Caco-2 (cell line): ENCODE measurements at places on chromosomes 1 and 21. TPM values are rescaled to one million over a fixed set of nuclear protein-coding genes. Genes with fewer than 3 reads are reported as not detected.

The TSPAN1 gene
- total RNA-seq, result 0.34 and 0.44 TPM in 2 replicates

The PYCR2 gene
- total RNA-seq, result 69.7 and 73.7 TPM in 2 replicates

The UTS2 gene
- 10.8 and 15.0 TPM in 2 replicates for total RNA-seq

The SPATA1 gene
- 0.57 TPM in 1 of 2 replicates, not detected in the other for total RNA-seq

The KIF26B gene
- 4.9 and 6.2 TPM in 2 replicates for total RNA-seq

The LMOD1 gene
- total RNA-seq, result 0.11 TPM in 1 of 2 replicates, not detected in the other

The ERICH3 gene
- not detected in 2 replicates for total RNA-seq

The AKR7A3 gene
- 2.4 and 2.8 TPM in 2 replicates for total RNA-seq

The CFHR3 gene
- not detected in 2 replicates for total RNA-seq

The CFHR4 gene
- total RNA-seq, result not detected in 2 replicates

The MINDY1 gene
- total RNA-seq, result 15.6 and 16.9 TPM in 2 replicates

The SYPL2 gene
- total RNA-seq, result 0.32 and 0.45 TPM in 2 replicates

The C1orf50 gene
- 6.1 and 6.3 TPM in 2 replicates for total RNA-seq

The BCAR3 gene
- total RNA-seq, result 9.3 and 9.9 TPM in 2 replicates

The PEA15 gene
- total RNA-seq, result 84.9 and 85.1 TPM in 2 replicates

The LAMB3 gene
- 112 and 125 TPM in 2 replicates for total RNA-seq

The PHTF1 gene
- total RNA-seq, result 10.4 and 12.7 TPM in 2 replicates

The HDGF gene
- total RNA-seq, result 414 and 431 TPM in 2 replicates

The SPRR5 gene
- total RNA-seq, result not detected in 2 replicates

The GJA4 gene
- not detected in 2 replicates for total RNA-seq

The PALMD gene
- 0.28 TPM in 1 of 2 replicates, not detected in the other for total RNA-seq

The ETV3L gene
- total RNA-seq, result not detected in 2 replicates

The DARS2 gene
- 41.3 and 45.1 TPM in 2 replicates for total RNA-seq

The RPE65 gene
- total RNA-seq, result not detected in 2 replicates

The PWP2 gene
- 30.6 and 31.8 TPM in 2 replicates for total RNA-seq

The CADM3 gene
- total RNA-seq, result not detected in 2 replicates

The BRDT gene
- total RNA-seq, result not detected in 2 replicates

The VWA5B1 gene
- not detected in 2 replicates for total RNA-seq

The MTARC2 gene
- total RNA-seq, result 15.8 and 16.5 TPM in 2 replicates

The LCK gene
- 0.39 TPM in 1 of 2 replicates, not detected in the other for total RNA-seq

The GLIS1 gene
- not detected in 2 replicates for total RNA-seq

The HTR1D gene
- total RNA-seq, result 7.7 and 8.7 TPM in 2 replicates

The S100A11 gene
- 364 and 408 TPM in 2 replicates for total RNA-seq

The FABP3 gene
- total RNA-seq, result 12.1 and 13.0 TPM in 2 replicates

The APCS gene
- total RNA-seq, result not detected in 2 replicates

The AXDND1 gene
- not detected in 2 replicates for total RNA-seq

The C8B gene
- not detected in 2 replicates for total RNA-seq

The LORICRIN gene
- not detected in 2 replicates for total RNA-seq

The ALX3 gene
- not detected in 2 replicates for total RNA-seq

The ITLN2 gene
- total RNA-seq, result 0.93 and 1.3 TPM in 2 replicates

The S100A8 gene
- not detected in 2 replicates for total RNA-seq
